Temporal lobe (tissue), 4 donors: ENCODE measurements at places on chromosomes 7 and 10. TPM values are rescaled to one million over a fixed set of nuclear protein-coding genes. Genes with fewer than 3 reads are reported as not detected.

Gene CEP55
- total RNA-seq: 1.7 TPM

Gene ANKIB1
- 87.0 TPM for total RNA-seq

Gene APBB1IP
- 0.98 TPM for total RNA-seq

Gene SEMA4G
- 14.8 TPM for total RNA-seq

Gene EMX2
- total RNA-seq: 3.7 TPM

Gene SUGCT
- total RNA-seq: 0.98 TPM

Gene TDRD1
- 0.25 TPM for total RNA-seq

Gene ACBD7
- total RNA-seq: 11.8 TPM

Gene NCF1
- total RNA-seq: not detected

Gene EFCAB10
- 2.7 TPM for total RNA-seq

Gene PNLIPRP3
- total RNA-seq: not detected

Gene OR6V1
- not detected for total RNA-seq

Gene FAM204A
- total RNA-seq: 38.1 TPM

Gene FKBP6
- total RNA-seq: 0.25 TPM

Gene TMEM213
- total RNA-seq: not detected

Gene OGDHL
- 3.9 TPM for total RNA-seq

Gene SPDYE16
- total RNA-seq: 0.25 TPM

Gene PDZD7
- total RNA-seq: 3.2 TPM
